Fibroblast of upper back skin (primary cell): ENCODE measurements at places on chromosomes 12 and 14.

GRCh38 chr12:105670672-105671071, 340.2 kb downstream of the C12orf75 start:
- peak; percentile 92 for DNase-seq

GRCh38 chr12:109222496-109222895, 86.6 kb downstream of the FOXN4 start:
- no peak for DNase-seq

DNA sequence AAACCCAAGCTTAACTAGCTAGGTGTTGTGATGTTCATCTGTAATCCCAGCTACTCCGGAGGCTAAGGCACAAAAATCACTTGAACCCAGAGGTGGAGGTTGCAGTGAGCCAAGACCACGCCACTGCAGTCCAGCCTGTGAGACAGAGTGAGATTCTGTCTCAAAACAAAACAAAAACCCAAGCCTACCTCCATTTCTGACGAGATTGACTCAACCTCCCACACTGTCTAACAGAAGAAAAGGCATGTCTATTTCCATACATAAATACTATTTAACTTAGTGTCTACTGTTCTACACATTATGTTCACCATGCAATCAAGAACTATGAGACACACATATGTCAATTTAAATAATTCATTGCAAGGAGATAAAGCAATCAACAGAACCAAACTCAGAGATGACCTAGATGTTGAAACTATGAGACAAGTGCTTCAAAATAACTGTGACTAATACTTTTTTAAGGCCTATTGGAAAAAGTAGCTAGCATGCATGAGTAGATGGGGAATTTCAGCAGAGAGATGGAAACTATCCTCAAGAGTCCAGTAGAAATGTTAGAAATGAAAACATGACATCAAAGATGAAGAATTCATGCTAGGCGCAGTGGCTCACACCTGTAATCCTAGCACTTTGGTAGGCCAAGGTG, 75.9 kb upstream of the DHRS4 start:
- DNase-seq: no peak

DNA sequence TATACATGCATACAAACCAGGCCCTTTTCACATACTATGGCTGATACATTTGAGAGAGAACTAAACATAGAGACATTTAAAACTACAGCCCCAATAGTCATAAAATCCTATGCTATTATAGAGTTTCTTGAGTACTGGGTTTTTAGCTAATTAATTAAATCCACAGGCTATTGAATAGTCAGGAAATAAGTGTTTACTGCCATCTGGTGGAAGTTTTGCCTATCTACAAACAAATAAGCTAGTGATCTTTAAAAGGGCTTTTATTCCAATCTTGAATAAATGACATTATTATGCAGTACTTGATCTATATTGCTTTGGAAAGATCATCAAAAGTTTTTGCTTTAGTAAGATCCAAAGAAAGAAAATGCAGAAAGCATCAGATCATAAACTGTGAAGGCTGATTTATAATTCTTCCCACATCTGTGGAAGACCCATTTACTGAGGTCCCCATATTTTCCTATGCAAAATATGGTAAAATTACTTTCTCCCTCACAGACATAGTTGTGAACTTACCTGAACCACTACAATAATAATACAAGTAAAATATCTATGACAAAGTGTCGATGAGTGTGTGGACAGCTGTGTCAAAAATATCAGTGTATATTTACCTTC, 131.3 kb downstream of the ITPR2 start:
- DNase-seq: peak; percentile 61

GRCh38 chr12:21219206-21219605, 88.2 kb downstream of the SLCO1B1 start:
- DNase-seq: no peak

GRCh38 chr12:17104801-17105200, 498.8 kb upstream of the LMO3 start:
- DNase-seq: no peak

DNA sequence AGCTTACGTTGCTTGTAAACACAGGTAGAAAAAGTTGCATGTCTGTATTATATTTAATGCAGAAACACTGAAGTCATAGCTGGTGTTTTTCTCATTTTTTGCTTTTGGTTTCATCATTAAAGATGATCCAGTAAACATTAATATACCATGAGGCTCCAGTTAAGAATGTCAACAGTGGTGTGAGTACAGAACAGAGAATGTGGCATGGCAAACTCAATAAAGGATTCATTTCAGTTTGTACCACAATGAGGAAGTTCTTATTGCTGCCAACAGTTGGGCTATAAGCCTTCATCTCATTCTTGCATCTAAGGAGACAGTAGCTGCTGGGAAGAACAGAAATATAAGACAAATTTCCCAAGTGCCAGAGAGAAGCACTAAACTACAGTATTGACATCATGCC, 72.1 kb upstream of the ST8SIA1 start:
- no peak for DNase-seq

GRCh38 chr12:84397846-84398245, 514.8 kb downstream of the SLC6A15 start:
- DNase-seq: peak; percentile 34

GRCh38 chr12:16020031-16020430, 108.9 kb downstream of the DERA start:
- DNase-seq: no peak

DNA sequence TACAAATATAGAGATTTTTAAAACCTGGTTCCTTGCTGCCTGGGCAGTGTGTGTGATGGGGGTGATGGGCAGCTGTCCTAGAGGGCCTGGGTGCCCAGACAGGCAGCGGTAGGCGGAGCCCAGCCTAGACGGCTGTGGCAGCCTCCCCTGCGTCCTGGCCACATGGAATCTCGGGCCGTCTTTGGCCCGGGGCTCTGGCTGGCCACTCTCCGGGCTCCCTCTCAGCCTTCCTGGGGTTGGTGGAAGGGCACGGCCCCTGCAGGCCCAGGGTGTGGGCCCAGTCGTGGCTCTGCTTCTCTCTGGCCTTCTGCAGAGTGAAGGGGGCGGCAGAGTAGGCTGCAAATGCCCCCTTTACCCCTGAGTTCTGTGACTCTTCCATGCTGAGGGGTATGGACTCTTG, 2.3 kb downstream of the LRTM2 start:
- no peak for DNase-seq

- no peak for DNase-seq
These were observed 21.8 kb downstream of the WDHD1 start for GRCh38 chr14:55005071-55005470.

- no peak for DNase-seq
These were observed 332.6 kb downstream of the SLC16A7 start for GRCh38 chr12:59928416-59928815.

GRCh38 chr14:77372304-77372841, 4.5 kb downstream of the TMED8 start:
- no peak for DNase-seq

DNA sequence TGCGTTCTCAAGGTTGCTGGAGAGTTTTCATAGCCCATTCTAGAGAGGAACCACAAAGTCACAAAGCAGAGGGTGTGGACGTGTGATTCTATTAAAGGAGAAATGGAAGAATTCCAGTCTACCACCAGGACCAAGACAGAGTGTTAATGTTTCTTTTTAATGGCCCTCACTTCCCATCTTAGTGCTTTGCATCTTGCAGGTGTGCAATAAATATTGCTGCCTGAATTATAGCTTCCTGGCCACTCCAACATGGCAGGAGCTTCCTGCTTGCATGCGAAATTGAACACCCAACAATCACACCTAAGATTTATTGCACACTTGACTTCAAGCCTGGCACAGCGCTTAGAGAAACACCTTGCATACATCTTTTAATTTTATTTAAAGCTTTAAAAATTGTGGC, 22.4 kb upstream of the PPP1CC start:
- DNase-seq: no peak

DNA sequence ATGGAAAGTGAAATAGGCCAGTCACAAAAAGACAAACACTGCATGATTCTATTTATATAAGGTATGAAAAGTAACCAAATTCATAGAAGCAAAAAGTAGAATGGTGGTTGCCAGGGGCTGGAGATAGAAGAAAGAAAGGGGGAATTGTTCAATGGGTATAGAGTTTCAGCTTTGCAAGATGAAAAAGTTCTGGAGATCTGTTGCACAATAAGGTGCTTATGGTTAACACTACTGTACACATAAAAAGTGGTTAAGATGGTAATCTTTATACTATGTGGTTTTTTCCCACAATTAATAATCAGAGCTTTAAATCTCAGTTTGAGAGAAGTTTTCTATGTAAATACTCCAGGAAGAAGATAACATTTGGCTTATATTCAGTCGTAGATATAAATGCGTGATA, 73.4 kb downstream of the SLC38A4 start:
- DNase-seq: no peak

GRCh38 chr12:111226680-111227079, 142.2 kb downstream of the PHETA1 start:
- DNase-seq: no peak

GRCh38 chr12:46832130-46832704, 6.4 kb upstream of the SLC38A4 start:
- no peak for DNase-seq

DNA sequence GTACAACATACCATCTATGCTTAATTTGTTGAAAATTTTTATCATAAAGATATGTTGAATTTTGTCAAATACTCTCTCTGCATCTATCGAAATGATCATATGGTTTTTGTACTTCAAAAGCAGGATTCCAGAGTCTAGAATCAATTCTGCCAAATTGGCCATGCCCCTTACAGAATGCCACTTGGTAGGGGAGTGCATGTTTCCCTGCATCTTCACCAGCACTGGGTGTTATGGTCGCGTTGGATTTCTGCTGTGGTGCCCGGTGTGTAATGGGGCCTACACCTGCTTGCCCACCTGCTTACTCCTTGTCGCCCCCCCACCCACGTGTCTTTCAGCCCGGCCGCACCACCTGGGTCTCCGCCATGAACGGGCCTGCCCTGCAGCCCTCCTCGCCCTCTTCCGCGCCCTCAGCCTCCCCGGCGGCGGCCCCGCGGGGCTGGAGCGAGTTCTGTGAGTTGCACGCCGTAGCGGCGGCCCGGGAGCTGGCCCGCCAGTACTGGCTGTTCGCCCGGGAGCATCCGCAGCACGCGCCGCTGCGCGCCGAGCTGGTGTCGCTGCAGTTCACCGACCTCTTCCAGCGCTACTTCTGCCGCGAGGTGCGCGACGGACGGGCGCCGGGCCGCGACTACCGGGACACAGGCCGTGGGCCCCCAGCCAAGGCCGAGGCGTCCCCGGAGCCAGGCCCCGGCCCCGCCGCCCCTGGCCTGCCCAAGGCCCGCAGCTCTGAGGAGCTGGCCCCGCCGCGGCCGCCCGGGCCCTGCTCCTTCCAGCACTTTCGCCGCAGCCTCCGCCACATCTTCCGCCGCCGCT, 12.3 kb downstream of the SH2B3 start:
- no peak for DNase-seq

GRCh38 chr12:11524446-11524845, 125.0 kb upstream of the ETV6 start:
- peak; percentile 44 for DNase-seq

GRCh38 chr12:42372154-42372791, 46.3 kb downstream of the PPHLN1 start:
- peak; percentile 33 for DNase-seq

GRCh38 chr12:11830307-11830801, 180.9 kb downstream of the ETV6 start:
- DNase-seq: no peak

- no peak for DNase-seq
These were observed 22.9 kb downstream of the GDF11 start for GRCh38 chr12:55765736-55766290.

DNA sequence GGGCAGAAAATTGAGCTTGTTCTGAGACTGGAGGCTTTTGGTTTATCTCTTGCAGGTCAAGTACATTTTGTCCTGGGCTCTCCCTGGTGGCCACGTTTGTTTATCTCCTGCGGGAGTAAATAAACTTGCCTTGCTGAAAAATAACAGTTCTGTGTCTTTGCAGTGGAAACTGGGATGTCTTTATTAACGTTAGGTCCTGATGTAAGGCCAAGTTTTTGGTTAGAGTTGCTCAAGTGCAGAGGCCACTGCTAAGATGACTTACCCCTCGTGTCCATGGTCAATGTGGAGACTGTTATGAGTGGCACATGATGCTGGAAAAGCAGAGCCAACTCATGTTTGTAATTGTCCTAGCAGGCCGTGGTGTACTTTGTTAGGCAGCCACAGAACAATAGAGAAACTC, 3.8 kb downstream of the PTPN11 start:
- DNase-seq: no peak

- DNase-seq: no peak
These were observed 8.3 kb downstream of the CDK2AP1 start for GRCh38 chr12:123263196-123263817.

DNA sequence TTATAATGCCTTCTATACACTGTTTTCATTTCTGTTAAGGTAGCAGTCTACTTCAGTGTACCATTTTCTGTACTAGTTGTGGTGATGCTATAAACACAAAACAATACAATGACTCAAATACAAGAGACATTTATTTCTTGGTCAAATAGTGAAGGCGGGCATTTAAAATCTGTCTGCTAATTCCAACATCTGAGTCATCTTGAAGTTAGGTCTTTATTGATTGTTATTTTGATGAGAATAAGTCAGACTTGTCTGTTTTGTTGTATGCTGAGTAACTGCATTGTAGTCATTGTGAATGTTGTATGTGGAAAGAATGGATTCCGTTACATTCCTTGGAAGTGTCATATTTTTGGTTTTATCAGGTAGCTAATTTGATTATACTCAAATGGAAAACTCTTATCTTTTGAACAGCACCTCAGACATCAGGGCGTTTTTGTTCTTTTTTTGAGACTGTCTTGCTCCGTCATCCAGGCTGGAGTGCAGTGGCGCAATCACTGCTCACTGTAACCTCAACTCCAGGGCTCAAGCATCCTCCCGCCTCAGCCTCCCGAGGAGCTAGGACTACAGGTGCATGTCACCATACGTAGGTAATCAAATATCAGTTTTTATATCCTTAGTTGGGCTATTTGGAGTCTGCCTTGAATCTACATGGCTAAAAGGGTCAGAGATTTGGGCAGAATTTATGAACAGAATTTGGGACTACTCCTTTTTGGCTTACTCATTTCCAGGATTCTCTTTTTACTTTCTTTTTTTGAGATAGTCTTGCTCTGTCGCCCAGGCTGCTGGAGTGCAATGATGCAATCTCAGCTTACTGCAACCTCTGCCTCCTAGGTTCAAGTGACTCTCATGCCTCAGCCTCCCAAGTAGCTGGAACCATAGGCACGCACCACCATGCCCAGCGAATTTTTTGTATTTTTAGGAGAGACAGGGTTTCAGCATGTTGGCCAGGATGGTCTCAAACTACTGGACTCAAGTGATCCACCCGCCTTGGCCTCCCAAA, 56.8 kb downstream of the PAPLN start:
- DNase-seq: no peak

- DNase-seq: peak; percentile 86
These were observed 270.0 kb downstream of the DACT1 start for GRCh38 chr14:58907803-58908202.

DNA sequence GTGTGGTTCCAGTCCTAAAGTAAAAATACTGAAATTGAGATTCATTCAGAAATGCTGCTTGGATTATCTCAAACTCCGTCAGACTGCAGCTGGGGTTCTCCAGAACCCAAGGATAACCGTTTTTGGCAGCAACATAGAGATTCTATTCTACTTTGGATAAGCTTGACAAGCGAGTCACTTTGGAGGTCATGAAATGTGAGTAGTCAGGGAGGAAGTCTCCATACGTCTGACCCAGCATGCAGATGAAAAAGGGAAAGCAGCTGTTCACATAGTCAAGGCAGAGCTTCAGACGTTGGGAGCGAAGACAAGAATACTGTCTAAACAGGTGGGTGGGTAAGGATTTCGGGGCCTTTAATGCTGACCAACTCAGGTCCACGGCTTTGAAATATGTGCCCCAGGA, 14.9 kb upstream of the HSP90B1 start:
- DNase-seq: peak; percentile 27
